CD4-positive, alpha-beta T cell treated with Interferon alpha-2 for 1 hour (primary cell): ENCODE measurements at places on chromosomes 1 and 21.

DNA sequence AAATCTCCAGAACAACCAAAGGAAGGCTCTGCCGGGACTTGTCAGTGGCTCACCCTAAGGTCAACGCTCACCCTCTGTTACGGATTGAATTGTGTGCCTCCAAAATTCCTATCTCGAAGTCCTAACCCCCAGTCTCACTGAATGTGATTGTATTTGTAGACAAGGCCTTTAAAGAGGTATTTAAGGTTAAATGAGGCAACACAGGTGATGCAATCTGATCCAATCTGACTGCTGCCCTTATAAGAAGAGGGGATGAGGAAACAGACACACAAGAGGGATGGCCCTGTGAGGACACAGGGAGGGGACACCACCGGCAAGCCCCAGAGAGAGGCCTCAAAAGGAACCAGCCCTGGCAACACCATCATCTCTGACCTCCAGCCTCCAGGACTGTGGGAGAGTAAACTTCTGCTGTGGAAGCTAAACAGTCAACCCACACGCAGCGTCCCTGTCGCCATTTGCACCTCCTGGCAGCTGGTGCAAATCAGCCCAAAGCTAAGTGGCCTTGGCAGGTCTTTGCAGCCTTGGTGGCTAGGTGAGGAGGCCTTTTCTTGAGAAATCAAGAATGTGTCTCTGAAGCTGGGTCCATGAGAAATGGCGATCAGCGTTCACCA, 24.2 kb downstream of the UBASH3A start:
- DNase-seq: no peak

GRCh38 chr1:34744851-34745250, 10.0 kb upstream of the GJB5 start:
- DNase-seq: no peak

- DNase-seq: no peak
Observed at GRCh38 chr1:204503913-204504519, 9.4 kb upstream of the PIK3C2B start.

DNA sequence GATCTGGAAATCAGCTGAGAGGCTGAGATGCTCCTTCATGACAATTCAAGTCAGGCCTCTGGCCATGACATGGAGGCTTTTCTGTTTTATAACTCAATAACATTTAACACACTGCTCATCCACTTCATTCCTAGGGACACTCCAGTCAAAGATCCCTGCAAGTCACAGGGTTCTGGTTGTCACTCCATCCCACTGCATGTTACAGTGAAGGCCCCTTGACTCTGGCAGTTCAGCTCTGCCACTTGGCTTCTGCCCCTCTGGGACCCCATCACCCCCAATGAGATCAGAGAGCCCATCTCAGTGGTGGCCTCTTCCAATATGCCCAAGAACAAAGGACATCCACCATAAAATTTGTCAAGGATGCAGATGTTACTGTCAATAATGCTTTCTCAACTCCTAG, 10.0 kb upstream of the FAM110D start:
- no peak for DNase-seq

GRCh38 chr1:80509965-80510522, 1290.7 kb upstream of the ADGRL2 start:
- no peak for DNase-seq

- DNase-seq: no peak
Observed at GRCh38 chr1:88327391-88328267, 356.4 kb upstream of the PKN2 start.

DNA sequence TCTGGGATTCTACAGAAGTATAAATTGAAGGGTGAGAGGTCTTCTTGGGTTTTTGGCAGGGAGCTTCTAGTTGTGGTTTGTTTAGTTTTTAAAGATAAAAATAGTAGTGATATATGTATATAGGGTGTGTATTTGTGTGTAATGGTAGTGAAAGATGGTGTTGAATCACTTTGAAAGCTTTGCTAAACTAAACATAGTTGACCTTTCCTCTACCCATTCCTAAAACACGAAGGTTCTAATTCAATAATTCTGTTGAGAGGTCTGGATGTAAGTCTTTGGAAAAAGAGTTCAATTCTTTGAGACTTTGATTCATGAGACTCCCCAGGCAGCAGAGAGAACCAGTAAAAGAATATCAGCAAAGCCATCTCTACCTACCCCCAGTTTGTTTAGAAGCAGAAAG, 247.9 kb upstream of the DUSP10 start:
- DNase-seq: no peak

GRCh38 chr1:5722635-5723164, 269.5 kb downstream of the NPHP4 start:
- DNase-seq: no peak

GRCh38 chr1:93448292-93448982, 519 bp downstream of the FNBP1L start:
- no peak for DNase-seq

DNA sequence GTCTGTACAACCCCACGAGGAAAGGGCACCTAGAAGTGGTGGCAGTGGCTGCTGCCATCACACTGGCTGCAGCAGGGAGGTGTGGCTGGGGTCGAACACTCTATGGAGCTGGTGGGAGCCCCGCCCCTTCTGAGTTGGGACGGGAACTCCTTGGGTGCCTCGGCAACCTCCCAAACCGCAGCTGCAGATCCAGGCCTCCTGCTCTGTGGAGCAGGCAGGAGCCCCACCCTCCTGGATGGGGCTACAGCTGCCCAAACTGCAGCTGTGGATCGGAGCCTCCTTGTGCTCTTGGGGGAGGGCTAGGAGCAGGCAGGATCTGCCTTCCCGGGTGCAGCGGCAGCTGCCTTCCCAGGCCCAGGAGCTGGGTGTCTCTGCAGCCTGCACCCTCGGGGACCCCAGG, 38.9 kb upstream of the TARDBP start:
- no peak for DNase-seq

GRCh38 chr1:23478896-23479665, 4.9 kb downstream of the ASAP3 start:
- DNase-seq: no peak

GRCh38 chr1:175332515-175332914, 139.9 kb upstream of the KIAA0040 start:
- no peak for DNase-seq

DNA sequence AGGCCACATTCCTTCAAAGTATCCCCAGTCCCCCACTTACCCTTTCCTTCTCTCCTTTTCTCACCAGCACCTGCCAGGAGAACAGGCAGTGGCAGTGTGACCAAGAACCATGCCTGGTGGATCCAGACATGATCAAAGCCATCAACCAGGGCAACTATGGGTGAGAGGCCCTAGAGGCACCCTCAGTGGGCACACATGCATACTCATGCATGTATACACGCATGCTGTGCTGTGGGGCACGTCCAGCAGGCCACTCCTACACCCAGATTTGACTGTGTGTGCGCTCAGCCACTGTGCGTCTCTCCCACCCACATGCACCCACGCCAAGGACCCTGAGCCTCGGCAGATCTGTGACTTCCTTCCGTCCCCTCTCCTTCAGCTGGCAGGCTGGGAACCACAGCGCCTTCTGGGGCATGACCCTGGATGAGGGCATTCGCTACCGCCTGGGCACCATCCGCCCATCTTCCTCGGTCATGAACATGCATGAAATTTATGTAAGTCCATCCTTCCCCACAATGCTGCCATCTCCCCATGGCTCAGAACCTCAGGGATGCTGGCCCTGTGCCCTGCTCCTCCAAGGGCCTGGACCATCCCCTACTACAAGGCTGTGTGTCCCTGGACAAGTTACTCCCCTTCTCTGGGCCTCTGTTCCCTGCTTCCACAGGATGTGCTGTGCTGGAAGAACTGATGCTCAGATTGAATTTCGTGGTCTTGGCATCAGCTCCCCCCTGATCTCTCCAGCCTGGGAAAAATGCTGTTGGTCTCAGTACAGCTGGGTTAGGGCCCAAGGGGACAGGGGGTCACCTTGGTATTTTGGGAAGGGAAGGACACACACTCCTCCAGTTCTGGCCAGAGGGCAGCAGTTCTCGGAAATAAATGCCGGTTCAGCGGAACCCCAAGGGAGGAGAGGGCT, 7.0 kb downstream of the TINAGL1 start:
- DNase-seq: no peak

GRCh38 chr1:7269525-7269924, 484.3 kb downstream of the CAMTA1 start:
- DNase-seq: no peak

GRCh38 chr1:109610609-109611307, 8.7 kb downstream of the GNAT2 start:
- DNase-seq: no peak

GRCh38 chr1:154741741-154742495, 128.2 kb downstream of the KCNN3 start:
- DNase-seq: no peak

DNA sequence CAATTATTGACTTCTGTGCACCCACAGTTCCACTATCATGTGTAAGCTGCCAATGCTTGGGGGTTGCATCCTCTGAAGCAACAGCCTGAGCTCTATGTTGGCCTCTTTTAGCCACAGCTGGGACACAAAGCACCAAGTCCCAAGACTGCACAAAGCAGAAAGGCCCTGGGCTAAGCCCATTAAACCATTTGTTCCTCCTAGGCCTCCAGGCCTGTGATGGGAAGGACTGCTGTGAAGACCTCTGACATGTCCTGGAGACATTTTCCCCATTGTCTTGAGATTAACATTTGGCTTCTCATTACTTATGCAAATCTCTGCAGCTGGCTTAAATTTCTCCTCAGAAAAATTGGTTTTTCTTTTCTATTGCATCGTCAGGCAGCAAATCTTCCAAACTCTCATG, 123.7 kb upstream of the DEPDC1 start:
- no peak for DNase-seq

DNA sequence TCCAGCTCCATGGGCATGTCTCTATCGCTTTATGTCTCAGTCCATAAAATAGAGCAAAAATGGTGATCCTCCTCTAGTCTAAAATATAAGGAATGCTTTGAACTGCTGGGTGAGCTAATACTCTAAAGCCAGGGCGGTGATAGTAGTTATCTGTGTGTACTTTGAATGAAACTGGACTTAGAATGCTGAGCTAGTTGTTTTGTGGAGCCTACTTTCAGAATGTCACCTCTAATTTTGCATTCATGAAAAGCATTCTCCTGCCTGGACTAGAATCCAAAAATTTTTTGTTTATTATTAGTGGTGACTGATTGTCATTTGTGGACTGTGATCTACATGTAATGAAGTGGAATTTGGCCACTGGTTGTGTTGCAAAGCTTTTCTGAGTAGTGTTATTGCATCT, 241.6 kb upstream of the C1orf105 start:
- no peak for DNase-seq

DNA sequence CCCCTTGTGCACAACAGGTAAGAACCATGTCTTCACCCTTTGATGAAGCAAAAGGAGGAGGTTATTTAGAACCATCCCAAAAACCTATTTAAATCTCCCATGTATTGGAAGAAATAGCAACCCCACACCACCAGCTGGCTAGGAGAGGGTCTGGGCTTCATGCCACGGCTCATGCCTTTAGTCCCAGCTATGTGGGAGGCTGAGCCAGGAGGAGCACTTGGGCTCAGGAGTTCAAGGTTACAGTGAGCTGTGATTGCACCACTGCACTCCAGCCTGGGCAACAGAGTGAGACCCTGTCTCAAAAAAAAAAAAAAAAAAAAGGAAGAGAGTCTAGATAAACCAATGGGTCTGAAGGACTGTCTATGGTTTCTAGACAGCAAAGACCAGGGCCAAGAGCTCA, 197.9 kb upstream of the COA6 start:
- DNase-seq: no peak

GRCh38 chr1:187151555-187151954, 322.8 kb downstream of the PLA2G4A start:
- DNase-seq: no peak

DNA sequence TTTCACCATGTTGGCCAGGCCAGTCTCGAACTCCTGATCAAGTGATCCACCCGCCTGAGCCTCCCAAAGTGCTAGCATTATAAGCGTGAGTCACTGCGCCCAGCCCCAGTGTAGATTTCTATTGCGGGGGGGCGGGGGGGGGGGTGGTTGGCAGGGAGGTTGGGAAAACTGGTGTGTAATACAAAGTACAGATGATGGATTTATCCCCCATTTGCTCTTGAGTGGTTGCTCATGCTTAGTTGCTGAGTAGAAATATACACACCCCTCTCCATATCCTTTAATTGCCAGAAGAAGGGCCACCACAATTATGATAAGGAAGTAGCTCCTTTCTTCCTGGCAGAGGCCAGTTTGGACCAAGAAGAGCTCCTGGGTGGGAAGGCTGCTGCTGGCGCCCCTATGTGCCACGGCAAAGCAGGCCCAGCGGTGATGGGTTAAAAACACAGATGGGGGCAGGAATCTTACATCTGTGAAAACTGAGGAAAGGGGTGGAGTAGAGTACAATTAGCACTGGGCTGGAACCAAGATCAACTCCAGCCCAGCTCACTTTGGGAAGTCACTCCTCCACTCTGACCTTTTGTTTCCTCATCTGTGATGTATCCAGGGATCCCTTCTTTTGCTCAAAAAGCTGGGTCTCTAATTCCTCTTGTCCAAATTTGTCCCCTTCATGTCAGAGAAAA, 55.2 kb downstream of the MRPL37 start:
- DNase-seq: no peak

- DNase-seq: no peak
Observed at GRCh38 chr1:217585577-217585976, 45.3 kb downstream of the GPATCH2 start.

DNA sequence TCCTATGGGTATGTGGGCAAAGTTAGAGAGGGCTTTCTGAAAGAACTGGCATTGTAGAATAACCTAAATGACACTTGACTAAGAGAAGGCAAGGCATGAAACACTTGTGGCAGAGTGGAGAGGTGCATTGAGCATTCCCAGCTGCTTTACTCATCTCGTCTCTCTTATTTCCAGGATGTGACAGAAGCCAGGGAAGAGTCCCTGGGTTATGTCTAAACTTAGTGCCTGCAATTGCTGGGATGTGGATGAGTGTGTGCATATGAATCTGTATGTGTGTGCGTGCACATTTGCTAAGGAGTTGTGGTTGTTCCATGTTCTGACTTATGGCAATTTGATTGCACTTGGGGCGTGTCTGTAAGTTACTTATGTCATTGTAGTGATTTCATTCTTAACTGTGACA, 1326.5 kb upstream of the B3GALT2 start:
- DNase-seq: no peak

DNA sequence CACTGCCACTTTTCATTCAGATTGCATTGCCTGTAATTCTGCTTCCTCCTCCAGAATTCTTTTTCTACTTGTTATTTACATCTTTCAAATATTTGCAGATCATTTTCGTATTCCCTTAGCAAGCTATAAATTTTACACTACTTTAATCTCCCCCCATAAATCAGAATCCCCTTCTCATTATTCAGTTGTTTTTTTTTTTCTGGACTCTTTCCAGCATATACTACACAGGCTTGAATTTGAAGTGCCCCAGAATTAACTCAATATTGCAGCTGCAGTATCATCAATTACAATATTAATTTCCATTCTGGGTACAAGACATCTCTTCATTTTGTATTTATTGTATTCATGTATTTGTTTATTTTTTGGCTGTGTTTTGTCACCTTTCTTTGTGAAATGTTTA, 1494.3 kb downstream of the AMY1C start:
- no peak for DNase-seq
